ENCODE measurements at places on chromosomes 12 and 14.

- DNase-seq, result no peak
These were observed 31.3 kb upstream of the NR1H4 start for GRCh38 chr12:100442403-100442802.

DNA sequence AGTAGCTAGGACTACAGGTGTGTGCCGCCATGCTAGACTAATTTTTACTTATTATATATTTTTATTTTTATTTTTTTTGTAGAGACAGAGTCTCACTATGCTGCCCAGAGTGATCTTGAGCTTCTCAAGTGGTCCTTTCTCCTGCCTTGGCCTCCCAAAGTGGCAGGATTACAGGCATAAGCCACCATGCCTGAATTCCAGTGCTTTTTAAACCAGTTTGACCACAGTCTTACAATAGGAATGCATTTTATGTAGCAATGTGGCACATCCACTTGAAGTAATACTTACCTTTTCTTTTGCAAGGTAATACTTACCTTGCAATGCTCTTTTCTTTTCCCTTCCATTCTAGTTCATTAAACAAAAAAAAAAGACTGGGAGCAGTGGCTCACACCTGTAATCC lies 38.0 kb upstream of the CPM start:
- DNase-seq, result no peak

DNA sequence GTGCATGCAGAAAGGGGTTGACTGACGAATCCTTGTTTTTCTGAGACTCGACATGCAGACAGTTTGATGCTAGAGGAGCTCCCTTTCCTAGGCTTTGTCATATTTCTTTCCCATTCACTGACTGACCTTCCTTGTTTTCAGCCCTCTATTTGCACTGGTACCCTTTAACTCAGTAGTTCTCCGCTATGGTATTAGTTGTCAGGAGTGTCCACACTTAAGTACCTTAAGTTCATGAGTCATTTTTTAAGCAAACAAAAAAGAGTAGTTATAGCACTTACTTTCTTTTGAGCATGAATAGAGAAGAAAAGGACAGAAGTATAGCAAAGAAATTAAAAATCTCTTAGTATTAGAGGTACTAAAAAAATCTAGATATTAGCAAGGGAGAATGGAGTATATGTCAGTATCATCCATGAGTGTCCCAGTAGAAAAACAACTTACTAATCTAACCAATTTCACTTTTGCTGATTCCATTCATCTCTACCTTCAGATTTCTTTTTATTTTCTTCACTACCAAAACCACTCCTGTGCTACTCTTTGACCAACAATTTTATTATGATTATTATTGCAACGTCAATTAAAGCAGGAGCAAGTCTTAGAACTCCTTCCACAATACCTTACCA lies 8.3 kb downstream of the ATP2B1 start:
- DNase-seq, result no peak

- DNase-seq, result no peak
These were observed 187.5 kb upstream of the DIO3 start for GRCh38 chr14:101373690-101374295.

DNA sequence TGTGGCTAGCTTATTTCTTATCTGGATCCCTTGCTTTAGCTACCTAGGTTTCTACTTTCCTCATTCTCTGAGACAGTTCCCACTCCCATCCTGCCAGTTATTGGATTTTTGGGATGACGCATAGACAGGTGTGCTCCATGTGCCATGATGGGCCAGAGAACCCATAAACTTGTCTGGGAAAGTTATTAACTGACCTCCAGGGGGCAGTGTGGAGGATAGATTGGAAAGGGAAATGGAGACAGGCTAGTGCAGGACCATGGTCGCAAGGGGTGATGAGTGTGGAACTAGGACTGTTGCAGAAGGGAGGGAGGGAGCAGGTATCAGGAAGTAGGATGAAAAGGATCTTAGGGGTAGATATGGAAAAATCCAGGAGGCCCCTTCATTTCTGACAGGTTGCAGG lies 80.3 kb downstream of the ESRRB start:
- DNase-seq, result no peak

GRCh38 chr12:89568484-89568883 lies 42.6 kb upstream of the POC1B start:
- no peak for DNase-seq

DNA sequence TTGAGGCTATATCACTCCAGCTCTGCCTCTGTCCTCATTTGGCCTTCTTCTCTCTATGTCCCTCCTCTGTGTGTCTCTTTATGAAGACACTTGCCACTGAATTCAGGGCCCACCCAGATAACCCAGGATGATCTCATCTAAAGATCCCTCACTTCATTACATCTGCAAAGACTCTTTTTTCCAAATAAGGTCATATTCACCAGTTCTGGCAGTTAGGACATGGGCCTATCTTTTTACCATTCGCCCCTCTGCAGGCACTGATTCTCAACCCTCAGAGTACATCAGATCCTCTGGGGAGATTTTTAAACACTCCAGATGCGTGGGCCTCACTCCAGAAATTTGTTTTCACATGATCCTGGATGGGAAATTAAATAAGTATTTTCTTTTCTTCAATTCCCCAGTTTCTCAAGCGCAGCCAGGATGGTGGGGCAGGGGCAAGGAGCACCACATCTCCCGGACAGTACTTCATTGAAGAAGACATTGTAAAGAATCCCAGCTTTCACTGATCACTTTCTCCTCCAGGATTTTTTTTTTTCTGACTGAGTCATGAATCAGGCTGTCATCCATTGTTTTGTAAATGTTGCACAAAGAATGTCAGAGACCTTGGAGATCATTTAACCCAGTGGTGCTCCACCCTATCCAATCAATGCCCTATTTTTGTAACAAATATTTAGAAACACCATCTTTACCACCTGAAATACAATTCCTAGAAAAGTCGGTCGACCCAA lies 27.4 kb downstream of the CRACR2A start:
- DNase-seq, result no peak
